ENCODE measurements at places on chromosomes 1 and 21.

DNA sequence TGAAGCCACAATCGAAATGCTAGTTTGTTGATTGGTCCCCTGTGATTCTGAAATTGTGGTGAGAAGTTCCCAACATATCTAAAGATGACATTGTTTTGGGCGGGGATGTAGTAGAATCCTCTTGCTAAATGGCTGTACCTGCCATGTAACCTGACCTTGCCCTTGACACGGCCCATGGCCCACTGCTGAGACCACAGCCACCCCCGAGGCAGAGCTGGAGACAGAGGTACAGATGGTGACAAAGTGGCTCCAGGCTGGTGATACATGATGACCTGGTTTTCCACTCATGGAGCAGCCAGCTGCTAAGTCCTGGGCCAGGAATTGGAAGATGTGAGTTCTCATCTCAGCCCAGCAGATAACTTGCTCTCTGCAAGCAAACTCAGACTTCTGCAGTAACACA, 226.5 kb downstream of the FOXD2 start:
- no peak for DNase-seq

DNA sequence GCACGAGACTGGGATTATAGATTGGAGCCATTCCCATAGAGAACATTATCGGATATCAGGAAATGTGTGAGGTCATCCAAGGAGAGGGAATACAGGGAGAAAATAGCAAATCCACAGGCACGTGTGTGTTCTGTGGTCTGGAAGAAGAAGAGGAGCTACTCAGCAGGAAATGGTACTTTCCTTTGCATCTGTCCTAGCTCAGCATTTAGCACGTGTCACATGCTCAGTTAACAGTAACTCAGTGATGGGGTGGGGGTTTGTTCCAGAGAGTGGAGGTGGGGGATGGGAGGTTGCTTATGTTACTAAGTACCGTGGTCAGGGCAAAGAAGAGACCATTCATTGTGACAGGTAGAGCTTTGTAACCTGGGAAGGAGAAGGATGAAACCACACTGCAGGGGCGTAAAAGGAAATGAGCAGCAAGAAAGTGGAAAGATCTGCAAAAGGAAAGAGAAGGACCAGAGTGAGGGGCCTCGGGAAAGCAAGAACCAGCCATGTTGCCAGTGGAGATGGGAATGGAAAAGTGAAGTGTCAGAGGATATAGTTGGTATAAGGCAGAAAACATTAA, 100.4 kb downstream of the ATP5PO start:
- no peak for DNase-seq

DNA sequence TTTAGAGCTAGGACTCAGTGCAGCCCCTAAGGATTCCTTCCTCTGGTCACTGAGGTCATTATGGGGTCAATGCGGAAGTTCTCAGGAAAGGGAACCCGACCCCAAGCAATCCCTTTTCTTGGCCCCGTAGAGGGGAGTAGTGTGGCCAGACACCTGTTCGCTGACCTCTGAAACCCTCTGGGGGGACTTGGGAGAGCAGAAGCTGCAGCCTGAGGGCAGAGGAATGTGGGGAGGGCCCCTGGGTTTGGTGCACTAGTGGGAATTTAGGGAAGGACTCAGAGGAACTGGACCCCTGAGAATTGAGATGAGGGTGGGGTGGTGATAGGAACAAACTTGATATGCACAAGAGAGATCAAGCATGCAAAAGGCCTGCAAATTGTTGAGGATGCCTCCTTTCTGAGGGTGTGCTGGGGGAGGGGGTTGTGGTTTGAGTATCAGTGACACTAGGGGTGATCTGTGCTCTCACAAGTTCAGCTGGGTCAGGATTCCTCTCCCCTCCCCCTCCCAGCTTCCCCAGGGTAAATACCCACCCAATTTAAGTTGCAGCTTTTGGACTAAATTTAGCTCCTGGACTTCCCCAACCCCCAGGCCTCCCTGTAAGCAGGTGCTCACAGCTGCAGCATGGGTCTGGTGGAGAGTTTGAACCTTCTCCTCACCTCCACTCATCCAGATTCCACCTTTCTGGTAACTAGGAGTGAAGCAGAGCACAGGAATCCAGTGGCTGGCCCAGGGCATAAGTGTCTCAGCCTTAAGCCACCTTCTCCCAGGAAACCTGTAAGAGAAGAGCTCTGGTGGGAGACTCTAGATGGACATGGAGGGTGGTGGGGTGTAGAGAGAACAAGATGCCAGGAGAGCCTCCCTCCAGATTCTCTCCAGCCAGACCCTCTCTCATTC, 13.5 kb downstream of the ADAMTSL4 start:
- DNase-seq = no peak

GRCh38 chr1:52281518-52281917, 84.5 kb downstream of the CC2D1B start:
- DNase-seq = peak; percentile 28

- no peak for DNase-seq
Measured at GRCh38 chr21:15084668-15085067, 19.9 kb upstream of the NRIP1 start.

GRCh38 chr1:9014475-9015375, 11.5 kb downstream of the SLC2A7 start:
- DNase-seq = no peak

- DNase-seq = no peak
Measured at GRCh38 chr21:42746593-42747275, 93.3 kb downstream of the PDE9A start.

GRCh38 chr1:242043165-242043564, 44.3 kb upstream of the MAP1LC3C start:
- no peak for DNase-seq

- no peak for DNase-seq
Measured at GRCh38 chr1:160575112-160575664, 4.1 kb downstream of the CD84 start.

GRCh38 chr1:223556414-223557129, 108.9 kb downstream of the CAPN8 start:
- DNase-seq = peak; percentile 25

- no peak for DNase-seq
Measured at GRCh38 chr21:45460011-45460565, 55.1 kb downstream of the COL18A1 start.

GRCh38 chr1:229432905-229433304, 989 bp downstream of the ACTA1 start:
- no peak for DNase-seq

DNA sequence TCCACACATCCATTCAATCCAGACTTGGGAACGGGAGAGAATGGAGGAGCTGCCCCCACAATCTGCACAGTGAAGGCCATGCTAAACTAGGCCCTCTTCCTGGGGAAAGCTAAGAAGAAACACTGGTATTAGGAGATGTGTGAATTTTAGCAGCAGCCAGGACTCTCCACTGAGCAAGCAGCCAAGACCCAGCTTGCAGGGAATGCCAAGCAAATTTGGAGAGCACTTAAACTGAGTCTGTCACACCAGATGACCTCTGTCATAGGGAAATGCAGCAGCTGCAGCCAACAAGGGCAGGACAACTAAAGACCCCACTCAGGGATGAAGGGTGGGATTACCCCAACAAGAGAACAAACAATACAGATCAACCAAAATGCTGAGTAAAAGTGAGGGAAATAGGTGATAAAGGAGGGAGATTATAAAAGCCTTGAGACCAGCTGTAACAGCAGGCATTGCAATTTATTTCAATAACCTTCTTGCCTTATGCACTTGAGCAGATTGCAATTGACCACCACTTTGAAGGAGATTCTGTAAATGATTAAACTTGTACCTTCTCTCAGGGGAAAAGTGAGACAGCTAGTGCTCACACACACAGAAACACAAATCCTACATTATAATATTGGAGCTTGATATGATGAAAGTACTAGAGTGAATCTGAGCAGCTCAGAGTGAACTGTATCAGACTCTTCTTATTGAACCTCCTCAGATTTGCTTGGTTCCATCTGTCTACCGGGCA, 2.5 kb upstream of the CLCA1 start:
- DNase-seq = no peak

DNA sequence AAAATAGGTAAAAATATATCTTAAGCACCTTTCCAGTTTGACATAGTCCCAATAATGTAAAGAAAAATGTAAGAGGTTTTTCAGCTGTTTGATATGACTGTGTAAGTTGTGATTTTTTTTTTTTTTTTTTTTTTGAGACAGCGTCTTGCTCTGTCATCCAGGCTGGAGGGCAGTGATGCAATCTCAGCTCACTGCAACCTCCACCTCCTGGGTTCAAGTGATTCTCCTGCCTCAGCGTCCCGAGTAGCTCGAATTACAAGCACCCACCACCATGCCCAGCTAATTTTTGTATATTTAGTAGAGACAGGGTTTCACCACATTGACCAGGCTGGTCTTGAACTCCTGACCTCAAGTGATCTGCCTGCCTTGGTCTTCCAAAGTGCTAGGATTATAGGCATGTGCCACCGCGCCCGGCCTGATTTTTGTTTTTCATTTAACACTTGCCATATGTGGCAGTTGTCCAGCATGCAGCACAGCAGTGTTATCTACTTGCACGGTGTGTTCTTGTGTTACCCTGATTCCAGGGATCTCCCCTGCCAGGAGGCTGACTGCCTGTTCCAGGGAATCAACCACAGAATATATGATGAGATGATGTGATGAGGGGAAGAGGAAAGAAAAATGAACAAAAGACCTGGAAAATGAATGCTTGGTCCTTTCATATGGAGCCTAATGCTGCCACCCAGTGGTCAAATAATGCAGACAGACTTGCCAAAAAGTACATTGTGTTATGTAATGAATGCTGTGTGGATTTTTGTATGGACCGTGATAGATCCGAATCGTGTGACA, 79.0 kb downstream of the RAVER2 start:
- DNase-seq = peak; percentile 83

GRCh38 chr1:46757956-46758528, 39.1 kb upstream of the EFCAB14 start:
- DNase-seq = no peak

Data from fibroblast of mammary gland (primary cell).